ENCODE measurements at places on chromosomes 5 and 9.

DNA sequence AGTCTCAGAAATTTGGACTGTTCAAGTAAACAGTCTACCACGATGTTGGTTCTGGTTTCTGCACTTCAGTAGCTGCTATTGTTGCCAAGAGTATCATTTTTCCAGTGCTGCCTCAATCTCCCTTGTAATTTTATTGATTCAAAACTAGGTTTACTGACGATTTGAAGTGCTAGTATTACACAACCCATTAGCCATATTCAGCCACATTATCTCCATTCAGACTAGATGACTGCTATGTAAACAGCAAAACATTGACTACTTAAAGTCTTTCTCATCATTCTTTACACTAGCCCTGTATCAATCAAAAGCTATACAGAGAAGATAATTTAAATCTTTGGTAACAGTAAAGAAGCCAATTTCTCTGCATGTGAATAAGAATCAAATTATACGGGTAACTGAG lies 102.0 kb upstream of the TSLP start:
- DNase-seq, result no peak

DNA sequence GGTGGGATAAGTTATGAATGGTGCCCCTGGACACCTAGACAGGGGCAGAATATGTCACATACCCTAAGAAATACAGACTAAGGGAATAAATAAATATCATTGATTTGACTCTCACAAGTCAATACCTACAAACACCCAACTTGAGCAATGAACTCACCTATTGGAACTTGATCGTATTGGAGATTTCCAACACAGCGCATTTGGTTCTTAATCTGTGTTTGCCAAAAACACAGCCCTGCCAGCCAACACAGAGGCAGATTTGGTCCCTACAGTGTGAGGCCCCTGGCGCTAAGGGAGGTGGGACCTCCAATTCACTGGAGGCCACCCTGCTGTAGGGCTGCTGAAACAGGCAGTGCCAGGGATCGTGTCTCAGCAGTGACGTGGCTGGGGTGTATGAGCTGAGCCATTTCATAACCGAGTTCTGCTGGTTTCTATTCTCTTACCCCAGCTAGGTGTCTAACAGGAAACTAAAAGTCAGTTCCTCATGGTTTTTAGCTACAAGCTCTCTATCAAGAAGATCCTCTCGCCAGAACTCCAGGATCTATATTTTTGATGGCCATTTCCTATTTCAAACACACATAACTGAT lies 84.5 kb downstream of the SLC1A1 start:
- DNase-seq, result no peak

DNA sequence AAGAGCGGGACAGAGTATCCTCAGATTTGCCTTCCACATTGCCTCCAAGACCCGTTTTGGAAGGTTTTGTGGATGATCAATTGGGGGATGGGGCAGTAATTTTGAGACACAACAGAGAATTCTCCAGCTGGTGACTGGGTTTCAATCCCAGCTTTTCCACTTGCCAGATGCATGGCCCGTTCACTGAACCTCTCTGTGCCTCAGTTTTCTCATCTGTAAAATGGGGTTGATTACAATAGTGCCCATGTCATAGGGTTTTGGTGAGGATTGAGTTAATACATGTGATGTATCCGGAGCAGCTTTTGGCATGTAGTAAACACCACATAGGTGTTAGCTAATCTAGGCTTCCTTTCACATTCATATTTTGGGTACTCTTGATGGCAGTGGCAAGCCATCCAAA lies 59.7 kb downstream of the PSAT1 start:
- no peak for DNase-seq

GRCh38 chr9:94718936-94719335 lies 7.6 kb upstream of the AOPEP start:
- no peak for DNase-seq
